ENCODE measurements at places on chromosomes 5 and 9. TPM values are rescaled to one million over a fixed set of nuclear protein-coding genes. Genes with fewer than 3 reads are reported as not detected.

Gene NUTM2F
- total RNA-seq = not detected

Gene S1PR3
- total RNA-seq = 23.1 TPM

Gene CEMIP2
- 46.2 TPM for total RNA-seq

Gene UBE2QL1
- total RNA-seq = not detected

Gene AQP7
- 0.26 TPM for total RNA-seq

Gene ADAMTS6
- total RNA-seq = 48.3 TPM

Gene ST8SIA4
- 0.26 TPM for total RNA-seq

Gene KCNN2
- 0.50 TPM for total RNA-seq

Gene GRXCR2
- total RNA-seq = not detected

Gene RNF183
- total RNA-seq = not detected

Gene CDC20B
- not detected for total RNA-seq

Gene GLRA1
- not detected for total RNA-seq

Gene LHX3
- total RNA-seq = not detected

Gene IL4
- total RNA-seq = not detected

All from fibroblast of lung (primary cell).